ENCODE measurements at places on chromosomes 6 and 20.

GRCh38 chr20:54389596-54390280, 85.7 kb upstream of the DOK5 start:
- DNase-seq = no peak

DNA sequence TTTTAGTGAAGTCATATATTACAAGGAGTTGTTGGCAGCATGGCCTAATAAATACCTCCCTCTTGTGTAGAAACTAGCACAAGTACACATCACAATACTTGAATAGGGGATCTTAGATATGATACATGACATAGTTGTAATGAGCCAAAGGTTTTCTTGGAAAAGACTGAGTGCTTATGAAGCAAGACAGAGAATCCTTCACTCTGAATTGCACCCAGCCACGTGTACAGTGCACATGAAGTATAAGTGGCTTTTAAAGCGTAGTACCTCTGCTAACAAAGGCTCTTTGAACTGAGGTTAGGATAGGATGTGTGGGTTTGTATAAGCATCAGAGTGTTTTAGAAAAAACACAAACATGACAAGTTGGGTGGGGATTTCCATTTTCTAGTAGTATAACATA, 145.5 kb upstream of the STMND1 start:
- DNase-seq = no peak

- DNase-seq = no peak
Observed at GRCh38 chr20:59932616-59933295, 681 bp downstream of the SYCP2 start.

GRCh38 chr6:158836625-158837311, 17.6 kb upstream of the EZR start:
- no peak for DNase-seq

DNA sequence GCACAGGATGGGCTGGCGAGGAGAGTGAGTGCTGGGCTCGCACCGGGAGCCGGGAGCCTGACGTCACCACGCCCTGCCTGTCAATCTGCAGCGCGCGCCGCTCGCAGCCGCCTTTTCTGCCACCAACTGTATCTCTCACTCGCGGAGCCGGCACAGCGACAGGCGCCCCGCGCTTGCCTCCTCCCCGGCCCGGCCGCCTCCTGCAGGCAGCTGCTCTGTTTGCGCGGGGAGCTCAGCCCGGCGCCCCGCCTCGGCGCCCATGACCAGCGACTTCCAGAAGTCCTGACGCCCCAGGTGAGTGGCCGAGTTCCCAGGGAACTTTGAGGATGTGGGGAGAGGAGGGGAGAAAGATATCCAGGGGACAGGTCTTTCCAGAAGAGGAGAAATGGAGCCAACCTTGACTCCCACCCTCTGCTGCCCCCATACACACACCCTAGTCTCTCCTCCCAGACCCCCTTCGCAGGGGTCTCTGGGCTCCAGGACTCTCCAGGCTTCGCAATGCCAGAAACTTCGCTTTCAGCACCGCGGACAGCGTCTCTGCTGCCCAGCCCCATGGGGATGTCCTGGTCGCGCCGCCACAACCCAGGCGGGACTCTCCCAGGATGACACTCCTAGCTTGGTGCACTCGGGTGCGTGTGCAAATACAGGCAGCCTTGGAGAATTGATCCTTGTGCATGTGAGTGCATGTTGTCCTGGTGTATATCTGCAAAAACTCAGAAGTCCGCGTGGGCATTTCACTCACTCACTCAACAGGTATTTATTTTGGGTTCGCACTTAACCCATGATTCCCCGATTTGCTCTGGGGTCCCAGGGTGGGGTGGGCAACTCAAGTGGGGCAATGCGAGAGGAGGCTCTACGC, at the start of gene GPR6:
Gene GPR6, plus strand, starts transcription at position 138 of the 859 bp plus-strand sequence. CDS start 802 bp downstream, outside the sequence.
- peak; percentile 14 for DNase-seq

- no peak for DNase-seq
Observed at GRCh38 chr6:94163877-94164276, 744.5 kb upstream of the EPHA7 start.

DNA sequence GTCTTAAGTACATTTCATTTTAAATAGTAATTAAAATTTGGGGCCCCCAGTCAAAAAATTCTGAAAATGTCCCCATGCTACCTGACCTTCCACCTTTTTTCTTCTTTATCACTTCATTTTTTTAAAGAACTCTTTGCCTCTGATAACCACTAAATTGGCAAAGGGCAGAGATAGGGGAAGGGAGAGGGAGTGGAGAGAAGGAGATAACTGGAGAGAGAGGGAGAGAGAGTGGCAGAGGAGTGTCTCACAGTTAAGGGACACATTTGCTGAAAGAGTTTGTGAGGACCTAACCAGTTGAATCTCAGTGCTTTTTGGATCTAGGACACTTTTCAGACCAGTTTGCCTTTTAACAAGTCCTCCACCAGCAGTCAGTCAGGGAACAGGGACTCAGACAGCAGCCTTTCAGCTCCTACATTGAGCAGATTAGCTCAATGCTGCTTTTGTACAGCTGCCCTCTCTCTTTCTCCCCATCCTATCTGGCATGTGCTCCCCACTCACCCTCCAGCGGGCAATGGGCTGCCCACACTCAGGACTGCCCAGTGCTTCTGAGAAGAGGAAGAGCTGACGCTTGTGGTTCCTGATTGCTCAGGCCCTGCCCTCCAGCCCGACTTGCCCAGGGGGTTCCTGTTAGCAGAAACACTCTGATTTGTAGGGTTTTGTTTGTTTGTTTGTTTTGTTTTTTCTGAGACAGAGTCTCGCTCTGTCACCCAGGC, 14.4 kb downstream of the ARMC2 start:
- DNase-seq = peak; percentile 60

DNA sequence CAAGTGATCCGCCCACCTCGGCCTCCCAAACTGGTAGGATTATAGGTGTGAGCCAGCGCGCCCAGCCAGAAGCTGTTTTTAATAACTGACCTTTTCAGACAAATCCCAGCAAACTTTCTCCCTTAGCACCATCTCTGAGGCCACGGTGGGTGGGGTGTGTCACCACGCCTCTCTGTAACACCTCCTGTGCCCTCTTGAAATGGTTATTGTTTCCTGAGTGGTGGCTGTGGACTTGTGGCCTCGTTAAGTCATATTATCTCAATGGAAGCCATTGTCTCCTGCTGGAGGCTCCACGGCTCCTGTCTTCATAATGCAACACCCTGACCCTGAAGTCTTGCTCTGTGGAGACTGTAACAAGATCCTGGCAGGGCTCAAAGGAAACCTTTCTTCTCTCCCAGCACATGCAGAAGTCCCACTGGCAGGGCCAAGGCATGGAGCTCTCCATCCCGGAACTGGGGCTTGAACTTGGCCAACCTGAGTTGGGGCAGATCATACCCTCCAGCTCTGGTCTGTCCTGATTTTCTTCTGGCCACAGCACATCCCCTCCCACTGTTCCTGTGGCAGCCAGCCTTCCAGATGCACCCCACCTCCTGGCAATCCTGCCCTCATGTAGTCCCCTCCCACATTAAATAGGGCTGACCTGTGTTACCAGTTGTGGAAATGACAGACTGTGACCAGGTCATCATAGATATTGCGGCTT, 81.1 kb downstream of the SNX5 start:
- no peak for DNase-seq

GRCh38 chr6:81609736-81610135, 142.7 kb downstream of the TENT5A start:
- DNase-seq = no peak

- no peak for DNase-seq
Observed at GRCh38 chr6:108452711-108453195, 108.0 kb upstream of the FOXO3 start.

GRCh38 chr20:24584538-24585356, 115.3 kb downstream of the SYNDIG1 start:
- no peak for DNase-seq

- DNase-seq = no peak
Observed at GRCh38 chr6:41370488-41371111, 35.2 kb downstream of the NCR2 start.

DNA sequence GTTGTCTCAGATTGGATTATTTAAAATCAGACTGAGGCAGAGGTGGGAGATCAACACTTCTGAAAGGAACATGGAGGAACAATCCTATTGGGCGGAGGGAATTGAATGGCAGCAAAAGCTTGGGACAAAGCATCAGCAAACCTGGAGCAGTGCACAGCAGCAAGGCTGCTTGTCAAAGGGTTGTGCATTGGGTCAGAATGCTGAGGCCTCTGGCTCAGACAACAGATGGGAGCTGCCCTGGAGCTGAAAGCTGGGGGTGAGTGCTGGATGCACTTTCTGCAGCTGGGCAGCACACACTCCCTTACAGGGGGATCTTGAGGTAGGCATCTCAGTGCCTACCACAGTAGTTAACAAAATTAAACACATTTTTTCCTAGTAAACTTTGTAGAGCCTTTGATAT, 634.4 kb upstream of the MMS22L start:
- DNase-seq = no peak

DNA sequence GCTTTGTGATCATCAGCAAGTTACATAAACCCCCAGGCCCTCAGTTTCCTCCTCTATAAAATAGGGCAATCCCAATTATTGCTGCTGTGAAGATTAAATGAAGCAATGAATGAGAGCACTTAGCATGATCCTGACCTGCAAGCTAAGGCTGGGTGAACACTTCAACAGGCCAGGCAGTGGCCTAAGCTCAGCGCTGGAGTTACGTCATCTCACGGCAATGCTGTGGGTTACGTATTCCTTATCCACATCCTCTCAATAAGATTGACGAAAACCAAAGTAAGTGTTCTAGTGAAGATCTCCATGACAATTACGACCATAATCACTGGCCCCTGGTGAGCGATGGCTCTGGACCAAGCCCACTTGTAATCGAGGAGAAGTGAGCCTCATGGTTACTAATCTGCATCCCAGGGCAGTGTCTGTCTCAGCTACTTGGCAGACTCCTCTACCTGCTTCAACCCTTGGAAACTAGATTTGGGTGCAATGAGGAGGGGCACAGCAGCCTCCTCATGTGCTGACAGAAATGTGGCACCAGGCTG, 274.1 kb upstream of the ARID1B start:
- no peak for DNase-seq

GRCh38 chr20:20785226-20785625, 72.8 kb upstream of the RALGAPA2 start:
- DNase-seq = no peak

- DNase-seq = peak; percentile 14
Observed at GRCh38 chr6:70413992-70414494, 735 bp downstream of the FAM135A start.

- no peak for DNase-seq
Observed at GRCh38 chr20:40359131-40359912, 329.7 kb downstream of the MAFB start.

GRCh38 chr6:148653138-148653776, 93.6 kb upstream of the UST start:
- no peak for DNase-seq

DNA sequence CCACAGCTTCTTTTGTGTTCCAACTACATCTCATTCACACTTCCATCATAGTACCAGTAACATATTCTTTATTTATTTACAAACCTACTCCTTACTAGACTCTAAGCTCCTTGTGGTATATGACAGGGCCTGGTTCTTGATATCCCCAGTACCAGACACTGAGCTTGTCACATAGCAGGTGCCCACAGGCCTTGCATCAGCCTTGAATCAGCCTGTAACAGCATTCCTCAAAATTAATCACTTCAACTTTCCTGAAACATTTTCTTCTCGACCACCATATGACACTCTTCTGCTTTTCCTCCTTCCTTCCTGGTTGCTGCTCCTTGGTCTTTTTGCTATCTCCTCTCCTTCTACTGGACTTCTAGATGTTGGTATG, 24.7 kb upstream of the SRPK1 start:
- no peak for DNase-seq

DNA sequence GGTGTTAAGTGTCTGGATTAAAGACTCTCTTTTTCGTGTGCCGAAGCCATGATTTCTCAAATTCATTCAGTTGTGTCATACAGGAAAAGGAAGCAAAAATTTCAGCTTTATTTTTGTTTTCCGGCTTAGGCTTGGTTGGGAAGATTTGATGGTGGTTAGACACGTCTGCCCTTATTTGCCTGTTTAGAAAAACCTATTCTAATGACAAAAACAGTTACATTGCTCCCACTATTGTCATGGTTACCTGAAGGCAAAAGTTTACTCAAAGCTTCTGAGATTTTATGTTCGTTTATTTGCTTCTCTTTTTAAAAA, 982 bp downstream of the DNAJC5 start:
- no peak for DNase-seq

Measured in CD4-positive, alpha-beta T cell treated with Interferon gamma for 1 hour (primary cell).